ENCODE measurements at places on chromosomes 2 and 18. TPM values are rescaled to one million over a fixed set of nuclear protein-coding genes. Genes with fewer than 3 reads are reported as not detected.

Gene SLC5A6
- total RNA-seq: 6.3 TPM

DNA sequence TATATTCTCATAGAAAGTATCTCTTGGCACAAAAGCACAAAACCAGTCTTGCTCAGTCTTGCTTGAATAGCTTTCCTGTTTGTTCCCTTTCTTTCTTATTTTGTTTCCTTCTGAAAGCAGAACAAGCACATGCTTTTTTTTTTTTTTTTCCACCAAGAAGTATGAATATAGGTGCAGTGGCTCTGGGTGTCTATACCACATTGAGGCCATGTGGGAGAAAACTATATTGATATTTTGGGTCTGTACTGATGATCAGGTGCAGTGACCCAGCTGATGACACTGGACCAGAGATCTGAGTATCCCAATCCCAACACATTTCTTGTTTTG, 28.7 kb downstream of the GEMIN6 start:
- DNase-seq: no peak

GRCh38 chr2:67156796-67157195, 240.3 kb upstream of the ETAA1 start:
- DNase-seq: no peak

GRCh38 chr2:26095758-26096157, 61.9 kb downstream of the RAB10 start:
- no peak for DNase-seq

GRCh38 chr2:101762451-101763171, 65.1 kb downstream of the MAP4K4 start:
- DNase-seq: no peak

- DNase-seq: no peak
Measured at GRCh38 chr2:16682431-16683118, 16.9 kb upstream of the CYRIA start.

DNA sequence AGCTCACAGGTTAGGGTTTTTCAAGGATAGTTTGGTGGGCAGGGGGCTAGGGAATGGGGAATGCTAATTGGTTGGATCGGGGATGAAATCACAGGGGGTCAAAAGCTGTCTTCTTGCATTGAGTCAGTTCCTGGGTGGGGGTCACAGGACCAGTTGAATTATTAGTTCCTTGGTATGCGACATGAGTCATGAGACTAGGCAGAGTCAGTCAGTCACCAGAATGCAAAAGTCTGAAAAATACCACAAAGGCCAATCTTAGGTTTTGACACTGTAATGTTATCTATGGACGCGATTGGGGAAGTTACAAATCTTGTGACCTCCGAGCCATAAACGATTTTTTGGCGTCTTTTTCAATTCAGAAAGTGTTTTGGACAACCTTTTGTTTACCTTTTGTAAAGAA, 101.2 kb downstream of the ZNF519 start:
- DNase-seq: no peak

DNA sequence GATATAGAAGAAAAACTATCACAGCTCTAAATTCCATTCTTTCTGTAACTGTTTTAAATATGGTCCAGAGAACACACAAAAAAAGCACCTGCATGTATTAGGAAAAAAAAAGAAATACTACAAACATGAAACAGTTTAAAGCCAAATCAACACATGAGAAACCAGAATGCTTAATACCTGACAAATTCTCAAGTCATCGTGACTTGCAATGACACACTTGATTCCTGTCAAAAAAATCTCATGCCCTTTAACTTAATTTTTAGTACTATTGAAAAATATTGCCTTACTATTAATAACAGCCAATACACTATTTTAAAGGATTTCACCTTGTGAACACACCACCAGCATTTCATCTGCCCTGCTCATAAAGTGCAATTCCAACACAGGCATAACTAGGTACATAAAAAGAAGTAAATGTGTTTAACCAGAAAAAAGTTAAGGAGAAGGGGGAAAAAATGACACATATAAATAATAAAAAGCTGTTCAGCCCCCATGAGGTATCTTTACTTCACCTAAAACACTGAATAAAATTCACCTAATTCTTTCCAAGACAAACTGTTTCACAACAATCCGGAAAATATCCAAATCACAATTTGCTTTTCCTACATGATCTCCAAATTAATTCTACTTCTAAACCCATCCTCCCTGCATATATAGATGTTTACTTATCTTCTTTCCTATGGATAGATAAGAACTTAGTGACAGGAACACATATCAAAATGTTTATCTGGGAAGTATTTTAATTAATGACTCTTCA, 10.8 kb downstream of the ROCK2 start:
- no peak for DNase-seq

DNA sequence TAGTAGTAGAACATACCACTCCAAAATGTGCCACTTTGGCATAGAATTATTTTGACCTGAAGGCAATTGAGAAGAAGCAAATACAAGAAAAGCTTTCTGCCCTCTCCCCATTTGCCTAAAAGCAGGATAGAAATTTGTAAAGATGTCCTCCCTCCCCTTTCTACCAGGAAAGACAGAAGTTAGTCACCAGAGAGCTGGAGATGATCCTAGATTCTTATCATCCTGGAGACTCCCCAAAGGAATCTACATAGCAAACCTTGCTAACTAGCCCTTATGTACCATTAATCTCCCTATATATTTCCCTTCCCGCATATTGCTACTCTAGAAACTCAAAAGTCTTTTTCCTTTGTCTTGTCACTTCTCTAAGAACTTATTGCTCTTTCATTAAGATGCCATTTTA, 12.6 kb upstream of the TMEM37 start:
- DNase-seq: no peak

- no peak for DNase-seq
Measured at GRCh38 chr2:134869946-134870736, 31.7 kb downstream of the ACMSD start.

GRCh38 chr2:101012706-101013181, 10.7 kb downstream of the RPL31 start:
- DNase-seq: peak; percentile 39
